ENCODE measurements at places on chromosomes 2 and 18.

DNA sequence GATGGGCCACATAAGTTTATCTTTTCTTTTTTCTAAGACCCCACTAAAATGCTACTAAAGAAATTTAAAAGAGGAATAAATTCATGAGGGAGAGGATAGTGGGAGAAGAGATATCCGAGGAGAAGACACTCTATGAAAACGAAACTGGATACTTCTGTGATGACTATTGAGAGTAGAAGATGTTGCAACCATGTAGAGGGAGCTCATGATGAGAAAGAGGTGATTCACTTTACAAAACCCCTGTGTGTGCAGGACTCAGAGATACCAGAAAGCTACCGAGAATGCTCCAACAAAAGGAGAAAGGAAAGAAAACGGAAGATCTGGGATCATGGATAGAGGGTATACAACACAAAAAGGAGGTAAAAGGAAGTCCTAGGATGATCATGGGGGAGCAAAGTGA, 34.9 kb downstream of the SLC38A11 start:
- DNase-seq: no peak

- no peak for DNase-seq
Measured at GRCh38 chr2:105652014-105652796, 92.5 kb upstream of the NCK2 start.

DNA sequence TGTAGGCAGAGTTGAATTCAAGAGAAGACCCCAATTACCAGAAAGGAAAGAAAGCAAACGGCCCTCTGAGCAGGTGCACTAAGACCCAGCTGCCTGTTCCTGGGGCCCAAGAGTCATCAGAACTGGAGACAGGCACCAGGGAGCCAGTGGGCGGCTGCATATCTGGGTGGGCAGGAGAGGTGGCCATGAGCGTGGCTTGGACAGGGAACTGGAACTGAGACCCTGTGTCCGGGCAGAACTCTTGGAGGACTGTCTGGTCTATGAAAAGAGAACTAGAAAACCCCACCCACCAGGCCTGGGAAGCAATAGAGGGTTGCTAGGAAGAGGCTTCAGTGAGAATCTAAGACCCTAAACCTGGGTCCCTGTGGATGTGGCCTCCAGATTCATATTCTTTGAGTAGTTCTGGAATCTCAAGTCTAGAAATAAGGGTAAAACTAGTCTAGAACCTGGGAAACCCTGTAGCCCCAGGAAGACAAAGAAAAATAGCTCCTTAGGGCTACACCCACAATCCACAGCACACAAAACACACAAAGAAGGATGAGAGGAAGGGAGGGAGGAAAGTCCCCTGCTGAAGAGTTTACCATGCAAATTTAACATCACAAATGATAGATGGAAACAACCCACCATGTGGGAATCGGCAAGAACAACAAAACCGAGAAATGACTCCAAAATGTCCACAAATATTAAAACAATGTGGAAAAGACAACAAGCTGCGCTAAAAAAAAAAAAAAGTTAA, 147.0 kb downstream of the HDAC4 start:
- no peak for DNase-seq

DNA sequence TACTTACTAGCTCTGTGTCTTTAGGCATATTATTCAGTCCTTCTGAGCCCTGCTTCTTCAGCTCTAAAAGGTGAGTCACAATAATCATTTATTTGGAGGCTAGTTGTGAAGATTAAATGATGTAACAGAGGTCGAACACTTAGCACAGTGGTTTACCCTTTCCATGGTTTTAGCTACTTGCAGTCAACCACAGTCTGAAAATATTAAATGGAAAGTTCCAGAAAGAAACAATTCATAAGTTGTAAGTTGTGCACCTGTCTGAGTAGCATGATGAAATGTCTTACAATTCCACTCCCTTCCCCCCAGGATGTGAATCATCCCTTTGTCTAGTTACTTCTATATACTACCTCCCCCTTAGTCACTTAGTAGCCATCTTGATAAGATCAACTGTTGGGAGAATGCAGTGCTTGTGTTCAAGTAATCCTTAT, 217.6 kb upstream of the THUMPD2 start:
- DNase-seq: no peak

GRCh38 chr2:216833061-216833460, 26.8 kb downstream of the TNP1 start:
- no peak for DNase-seq

GRCh38 chr2:46164529-46165301, 132.5 kb upstream of the EPAS1 start:
- DNase-seq: no peak

DNA sequence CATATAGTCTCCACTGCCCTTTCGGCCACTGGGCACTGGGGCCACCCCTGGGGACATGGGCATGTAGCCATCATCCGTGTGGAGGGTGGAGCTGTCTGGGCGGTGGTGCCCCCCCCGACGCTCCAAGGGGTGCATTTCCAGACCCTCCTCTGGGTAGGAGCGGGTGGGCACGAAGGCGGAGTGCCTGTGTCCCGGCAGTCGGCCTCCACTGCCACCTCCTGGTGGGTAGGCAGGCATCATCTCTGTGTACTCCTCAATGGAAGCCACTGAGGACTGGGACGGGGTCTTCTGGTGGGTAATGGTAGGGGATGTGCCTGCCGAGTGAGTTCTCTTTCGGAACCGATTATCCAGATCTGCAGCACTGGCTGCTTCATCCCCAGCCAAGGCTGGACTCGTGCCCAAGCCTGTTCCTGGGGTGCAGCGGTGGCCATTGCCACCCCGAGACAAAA, 2.8 kb downstream of the IRS1 start:
- peak; percentile 23 for DNase-seq

- no peak for DNase-seq
Measured at GRCh38 chr2:43566461-43566729, 29.4 kb downstream of the THADA start.

DNA sequence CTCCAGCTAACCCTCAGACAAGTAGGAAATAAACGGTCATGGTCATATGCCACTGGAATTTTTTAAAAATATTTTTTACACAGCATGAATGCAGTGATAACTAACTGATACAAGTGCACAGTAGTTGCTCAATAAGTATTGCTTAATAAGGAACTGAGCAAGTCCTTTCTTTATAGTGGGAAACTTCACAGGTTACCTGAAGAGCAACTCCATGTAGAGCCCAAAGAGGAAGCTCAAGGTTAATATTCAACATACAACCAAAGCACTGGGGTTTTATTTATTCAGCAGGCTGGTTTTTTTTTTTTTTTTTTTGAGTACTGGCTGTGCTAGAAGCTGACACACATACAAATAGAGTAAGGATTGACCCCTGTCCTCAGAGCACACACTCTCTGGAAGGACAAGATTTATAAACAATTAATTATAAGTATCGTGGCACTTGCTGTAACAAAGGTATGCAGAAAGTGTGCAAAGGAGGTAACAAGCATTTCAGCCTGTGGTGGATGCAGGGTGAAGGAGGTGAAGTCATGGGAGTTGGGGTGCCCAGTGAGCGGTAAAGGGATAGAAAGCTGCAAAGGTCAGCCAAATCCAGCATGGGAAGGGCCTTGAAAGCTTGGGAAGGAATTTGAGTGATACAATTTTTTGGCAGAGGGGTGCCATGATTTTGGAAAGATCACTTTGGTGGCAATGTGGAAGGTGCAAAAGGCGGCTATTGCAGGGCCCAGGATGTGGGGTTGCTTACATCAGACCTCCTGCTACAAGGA, 52.7 kb downstream of the ATOH8 start:
- no peak for DNase-seq

- no peak for DNase-seq
Measured at GRCh38 chr2:173323371-173323770, 31.3 kb upstream of the CDCA7 start.

- DNase-seq: no peak
Measured at GRCh38 chr2:217035967-217036366, 176.1 kb upstream of the TNP1 start.

DNA sequence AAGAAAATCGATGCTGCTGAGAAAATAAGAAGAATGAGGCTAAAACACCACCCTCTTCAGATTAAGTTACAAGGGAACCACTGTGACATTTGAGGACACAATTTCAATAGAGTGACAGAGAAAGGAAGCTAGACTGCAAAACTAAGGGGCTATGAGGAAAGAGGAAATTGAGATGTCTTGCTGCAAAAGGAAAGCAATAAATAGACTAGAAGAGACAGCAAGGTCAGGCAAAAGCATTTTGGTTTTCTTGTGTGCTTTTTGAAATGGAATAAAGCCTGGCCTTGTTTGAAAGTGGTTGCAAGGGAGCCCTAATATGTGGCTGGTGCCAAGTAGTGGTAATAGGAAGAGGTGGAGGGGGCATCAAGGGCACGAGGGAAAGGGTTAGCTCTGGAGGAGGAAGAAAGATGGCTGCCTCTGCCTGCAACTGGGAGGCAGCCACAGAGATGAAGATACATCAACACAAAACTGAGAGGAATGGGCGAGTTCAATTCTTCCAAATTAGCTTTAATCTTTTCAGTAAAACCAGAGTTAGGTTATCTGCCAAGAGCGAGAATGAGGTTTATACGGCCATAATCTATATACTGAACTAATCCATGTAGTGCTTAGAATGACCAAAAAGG, 1.2 kb upstream of the MRO start:
- DNase-seq: no peak

DNA sequence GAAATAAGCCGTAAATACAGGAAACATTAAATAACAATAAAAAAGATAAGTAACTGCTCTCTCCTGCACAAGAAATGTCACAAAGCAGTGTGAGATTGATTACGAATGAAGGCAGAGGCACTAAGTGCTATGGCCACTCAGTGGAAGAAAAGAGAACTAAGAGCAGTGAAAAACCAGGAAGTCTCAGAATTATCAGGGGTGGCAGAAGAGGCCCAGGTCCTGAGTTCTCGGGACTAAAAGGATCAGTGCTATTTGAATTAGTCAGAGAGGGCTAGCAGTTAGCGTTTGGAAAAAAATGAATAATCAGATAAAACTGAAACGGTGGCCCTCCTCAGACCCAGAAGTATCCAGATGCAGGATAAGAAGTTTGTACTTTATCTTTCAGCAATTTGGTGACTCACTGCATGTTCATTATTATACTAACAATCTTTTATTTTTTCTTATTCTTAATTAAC, 367.1 kb downstream of the ZEB2 start:
- no peak for DNase-seq

- DNase-seq: no peak
Measured at GRCh38 chr2:227612546-227613271, 1.9 kb downstream of the SCYGR3 start.

DNA sequence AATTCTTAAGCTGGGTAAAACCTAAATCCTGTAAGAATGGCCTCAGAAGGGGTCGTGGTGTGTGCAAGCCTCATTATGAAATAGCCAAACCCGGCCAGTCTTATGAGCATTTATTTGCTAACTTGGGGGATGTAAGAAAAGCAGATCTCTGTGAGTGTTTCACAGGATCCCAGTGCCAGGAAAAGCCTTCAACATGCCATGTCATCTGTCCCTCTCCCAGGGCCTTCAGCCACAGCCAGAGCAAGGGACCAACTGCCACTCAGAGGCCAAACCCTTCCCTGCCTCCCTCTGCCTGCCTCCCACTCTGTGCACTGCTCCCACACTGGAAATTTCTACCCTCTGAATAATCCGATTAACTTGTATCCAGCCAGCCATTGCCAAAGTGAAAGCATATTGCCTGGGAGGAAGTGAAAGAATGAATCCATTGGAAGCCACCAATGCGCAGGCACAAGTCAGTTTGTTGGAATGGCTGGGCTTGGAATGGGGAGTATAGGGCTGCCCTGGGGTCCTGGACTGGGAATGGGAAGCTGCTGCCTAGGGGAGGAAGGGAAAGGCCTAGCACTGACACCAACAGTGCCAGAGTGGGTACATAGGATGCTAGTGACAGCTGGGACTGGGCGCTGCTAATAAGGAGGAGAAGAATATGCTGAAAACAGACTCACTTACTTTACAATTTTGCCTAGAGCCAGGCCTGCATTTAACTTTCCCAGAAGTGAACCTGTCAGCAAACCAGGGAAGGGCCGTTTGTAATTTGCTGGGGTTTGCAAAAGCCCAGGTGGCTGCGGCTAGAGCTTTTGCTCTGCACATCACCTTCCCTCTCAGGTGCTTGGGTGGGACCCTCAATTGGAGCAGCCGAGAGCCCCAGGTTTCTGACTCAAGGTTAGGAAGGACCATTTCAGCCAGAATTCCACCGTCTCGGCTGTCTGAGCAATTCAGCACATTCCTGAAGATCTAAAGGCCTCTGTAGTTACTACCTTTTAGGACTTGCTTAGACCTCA, 146.6 kb upstream of the NCK2 start:
- no peak for DNase-seq

GRCh38 chr2:162261032-162261945, 18.0 kb upstream of the FAP start:
- no peak for DNase-seq

DNA sequence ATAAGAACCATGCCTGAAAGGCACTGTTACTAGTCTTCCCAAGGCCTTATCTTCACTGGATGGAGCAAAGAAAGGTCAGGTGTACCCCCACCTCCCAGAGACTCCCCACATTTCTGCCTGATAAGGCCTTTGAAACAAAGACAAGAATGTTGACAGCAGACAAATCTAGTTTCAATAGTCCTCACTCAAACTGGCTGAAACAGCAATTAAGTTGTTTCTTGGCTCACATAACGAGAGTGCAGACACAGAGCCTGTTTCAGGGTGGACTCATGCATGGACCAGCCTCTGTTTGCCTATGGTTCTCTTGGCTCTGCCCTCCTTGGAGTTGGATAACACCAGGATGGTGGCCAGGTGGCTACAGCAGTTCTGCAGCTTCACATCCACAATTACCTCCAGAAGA, 7.5 kb upstream of the CFAP221 start:
- no peak for DNase-seq

- DNase-seq: no peak
Measured at GRCh38 chr2:213545964-213546475, 261.8 kb downstream of the SPAG16 start.

- peak; percentile 23 for DNase-seq
Measured at GRCh38 chr2:101466426-101466825, 8.5 kb downstream of the RFX8 start.

GRCh38 chr2:25228848-25229278, 60.5 kb upstream of the POMC start:
- DNase-seq: peak; percentile 67

GRCh38 chr2:4110273-4110672, 406.9 kb downstream of the DCDC2C start:
- no peak for DNase-seq

DNA sequence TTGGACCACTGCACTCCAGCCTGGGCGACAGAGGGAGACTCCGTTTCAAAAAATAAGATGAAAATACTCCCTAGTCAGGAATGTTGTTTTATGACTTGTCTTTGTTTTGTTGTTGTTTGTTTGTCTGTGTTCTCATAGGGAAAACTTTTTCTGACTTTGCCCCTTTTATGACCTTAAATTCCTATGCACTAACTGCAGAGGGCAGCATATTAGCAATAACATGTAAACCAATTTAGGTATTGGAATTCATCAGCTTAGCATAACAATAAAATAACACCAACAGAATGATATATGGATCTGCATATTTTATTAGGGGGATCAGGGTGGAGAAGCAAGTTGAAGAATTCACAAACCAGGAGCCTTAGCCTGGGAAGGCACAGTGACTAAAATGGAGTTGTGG, 631.5 kb downstream of the SUCLG1 start:
- DNase-seq: no peak

DNA sequence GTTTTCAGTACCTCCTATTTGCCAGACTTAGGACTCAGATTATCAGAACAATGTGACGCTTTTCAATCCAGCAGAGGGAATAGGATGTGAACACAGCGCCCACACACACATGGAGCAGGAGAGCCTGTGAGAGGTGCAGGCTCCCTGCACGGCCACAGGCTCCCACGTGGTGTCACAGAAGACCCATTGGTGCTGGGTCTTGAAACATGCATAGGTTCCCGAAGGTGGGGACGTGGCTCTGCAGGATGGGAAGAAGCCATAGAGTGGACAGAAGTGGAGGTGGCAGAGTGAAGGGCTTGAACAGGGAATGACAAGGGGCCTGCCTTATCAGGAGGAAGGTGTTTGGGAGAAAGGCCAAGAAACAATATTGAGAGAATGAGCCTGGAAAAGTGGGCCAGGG, 78.5 kb upstream of the BCL2L11 start:
- DNase-seq: no peak

All from upper lobe of left lung (tissue), 6 donors.